BJ (cell line): ENCODE measurements at places on chromosomes 3 and 15. TPM values are rescaled to one million over a fixed set of nuclear protein-coding genes. Genes with fewer than 3 reads are reported as not detected.

- DNase-seq, result no peak
Measured at GRCh38 chr15:79562403-79562815, 130.3 kb downstream of the MINAR1 start.

- peak; percentile 39 for DNase-seq
Measured at GRCh38 chr15:81398910-81399551, 25.0 kb upstream of the TMC3 start.

DNA sequence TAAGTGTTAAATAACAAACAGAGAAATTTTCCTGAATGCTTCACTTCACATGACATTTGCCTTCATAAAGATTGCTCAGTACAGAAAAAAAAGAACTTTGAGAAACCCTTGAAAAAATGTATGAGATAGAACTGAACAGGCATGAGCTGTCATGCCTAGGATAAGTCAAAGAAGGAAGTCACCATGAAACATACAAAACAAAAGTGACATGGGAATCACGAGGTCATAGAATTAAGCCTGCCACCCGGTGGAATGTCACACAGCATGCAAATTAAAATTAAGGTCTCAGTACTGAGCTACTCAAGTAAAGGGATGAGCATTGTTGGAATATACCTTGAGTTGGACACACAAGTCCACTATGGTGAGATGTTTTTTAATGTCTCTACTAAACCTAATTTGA is 652.5 kb upstream of the NECTIN3 start:
- no peak for DNase-seq

- DNase-seq, result no peak
Measured at GRCh38 chr3:132654190-132654589, 5.4 kb downstream of the ACAD11 start.

GRCh38 chr3:179739816-179740594 is 87.2 kb downstream of the USP13 start:
- DNase-seq, result no peak

DNA sequence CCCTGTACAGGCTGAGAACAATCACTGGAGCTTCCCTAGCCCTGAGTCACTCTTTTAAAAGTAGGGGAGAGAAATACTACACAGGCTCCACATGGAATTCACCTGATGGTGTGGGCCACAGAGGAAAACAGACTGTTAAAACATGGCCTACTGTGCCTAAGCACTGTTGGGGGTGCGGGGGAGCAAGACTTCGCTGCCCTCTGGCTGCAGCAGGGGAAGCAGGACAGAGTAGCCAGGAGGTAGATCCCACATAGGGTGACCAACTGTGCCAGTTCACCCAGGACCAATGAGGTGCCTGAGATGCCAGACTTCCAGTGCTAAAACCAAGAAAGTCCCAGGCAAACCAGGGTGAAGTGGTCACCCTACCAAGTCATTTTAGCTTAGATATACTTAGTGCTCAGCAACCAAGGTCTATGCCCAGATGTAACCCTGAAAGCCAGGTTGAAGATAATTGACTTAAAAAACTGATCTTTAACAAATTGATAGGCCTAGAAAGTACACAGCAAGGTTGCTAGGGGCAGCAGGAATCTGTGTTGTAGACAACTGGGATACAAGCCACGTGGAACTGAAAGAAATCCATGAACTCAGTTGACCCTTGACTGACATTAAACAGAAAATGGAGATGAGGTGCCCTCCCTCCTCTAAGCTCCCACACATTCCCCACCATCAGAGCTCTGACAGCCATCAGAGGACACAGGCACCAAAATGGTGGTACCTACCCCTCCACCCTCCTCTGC is 344.2 kb upstream of the PPP2R3A start:
- DNase-seq, result no peak

GRCh38 chr15:49823987-49824774 is 203.3 kb downstream of the DTWD1 start:
- DNase-seq, result no peak

GOLGA8J gene
- polyA plus RNA-seq, result not detected in 2 replicates
